ENCODE measurements at places on chromosomes 1 and 21. TPM values are rescaled to one million over a fixed set of nuclear protein-coding genes. Genes with fewer than 3 reads are reported as not detected.

DNA sequence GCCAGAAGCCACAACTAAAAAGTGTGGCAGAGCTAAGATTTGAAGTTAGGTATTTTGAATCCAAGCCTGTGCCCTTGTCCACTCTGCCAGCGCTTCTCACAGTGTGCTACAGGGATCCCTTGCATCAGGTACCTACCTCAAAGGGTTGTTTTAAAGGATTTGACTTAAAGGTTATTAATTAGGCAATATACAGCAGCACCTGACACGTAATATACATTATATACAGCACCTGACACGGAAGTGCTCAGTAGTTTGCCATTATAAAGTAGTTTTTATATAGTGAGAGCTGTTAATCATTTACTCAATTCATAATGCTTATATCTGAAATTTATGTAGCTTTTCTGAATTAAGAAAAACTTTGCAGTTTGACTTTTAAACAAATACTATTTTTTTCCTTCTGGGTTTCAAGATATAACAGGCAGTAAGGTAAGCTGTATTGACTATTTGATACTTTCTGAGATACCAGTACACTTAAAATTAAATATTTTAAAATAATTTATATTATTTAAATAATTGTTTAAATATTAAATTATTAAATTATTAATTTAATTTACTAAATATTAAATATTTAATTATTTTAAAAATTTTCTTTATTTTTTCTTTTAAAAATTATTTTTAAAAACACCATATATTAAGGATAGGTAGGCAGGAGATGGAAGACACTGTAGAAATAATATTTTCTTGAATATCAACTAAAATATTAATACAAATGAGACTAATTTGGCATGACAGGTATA, 33.3 kb downstream of the TSNAX start:
- H3K36me3 ChIP-seq = peaks cover 24% of the 10 kb centered on the region
- no peaks in the 10 kb centered on the region for H3K27me3 ChIP-seq
- no peak overlapping the region for H3K27ac ChIP-seq
- DNase-seq = no peak

DNA sequence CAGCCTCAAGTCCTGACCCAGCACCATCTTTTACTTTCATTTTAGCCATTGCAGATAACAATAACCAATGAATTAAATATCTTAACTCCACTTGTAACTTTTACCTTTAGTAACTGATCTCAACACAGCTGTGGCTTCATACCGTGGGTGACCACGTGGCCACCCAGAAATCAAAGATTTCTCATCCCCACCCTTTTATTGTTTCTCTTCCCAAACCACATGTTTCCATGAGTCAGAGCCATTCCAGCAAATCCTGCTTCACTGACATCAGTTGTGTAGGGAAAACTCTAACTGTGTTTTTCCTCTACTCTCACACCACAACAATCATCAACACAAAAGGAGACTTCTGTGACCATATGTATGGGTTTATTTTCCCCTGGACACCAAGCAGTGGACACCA, 25.1 kb upstream of the BRDT start:
- H3K4me3 ChIP-seq = no peak overlapping the region
- peaks cover 10% of the 10 kb centered on the region for H3K27me3 ChIP-seq
- H3K27ac ChIP-seq = peak overlapping the region; percentile 6
- DNase-seq = no peak

GRCh38 chr1:62309906-62310305, 9.3 kb downstream of the KANK4 start:
- no peaks in the 10 kb centered on the region for H3K36me3 ChIP-seq
- no peak overlapping the region for H3K27ac ChIP-seq
- H3K27me3 ChIP-seq = peaks cover 6% of the 10 kb centered on the region
- no peaks in the 10 kb centered on the region for H3K4me1 ChIP-seq
- H3K4me3 ChIP-seq = no peak overlapping the region

GRCh38 chr21:14308234-14308633, 74.7 kb downstream of the HSPA13 start:
- H3K4me3 ChIP-seq = no peak overlapping the region
- H3K27me3 ChIP-seq = peaks cover 5% of the 10 kb centered on the region
- H3K36me3 ChIP-seq = no peaks in the 10 kb centered on the region
- no peaks in the 10 kb centered on the region for H3K4me1 ChIP-seq
- H3K27ac ChIP-seq = no peak overlapping the region

DNA sequence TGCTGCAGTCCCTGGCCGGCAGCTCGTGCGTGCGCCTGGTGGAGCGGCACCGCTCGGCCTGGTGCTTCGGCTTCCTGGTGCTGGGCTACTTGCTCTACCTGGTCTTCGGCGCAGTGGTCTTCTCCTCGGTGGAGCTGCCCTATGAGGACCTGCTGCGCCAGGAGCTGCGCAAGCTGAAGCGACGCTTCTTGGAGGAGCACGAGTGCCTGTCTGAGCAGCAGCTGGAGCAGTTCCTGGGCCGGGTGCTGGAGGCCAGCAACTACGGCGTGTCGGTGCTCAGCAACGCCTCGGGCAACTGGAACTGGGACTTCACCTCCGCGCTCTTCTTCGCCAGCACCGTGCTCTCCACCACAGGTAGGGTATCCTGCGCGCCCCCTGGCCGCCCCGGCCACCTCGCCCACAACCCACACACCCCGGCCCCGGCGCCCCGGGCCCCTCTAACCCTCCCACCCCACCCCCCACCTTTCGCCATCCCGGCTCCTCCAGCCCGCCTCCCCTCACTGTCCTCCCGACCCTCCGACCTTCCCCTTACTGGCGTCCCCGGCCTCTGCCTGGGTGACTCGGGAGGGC, 352 bp downstream of the KCNK1 start:
- peaks cover 65% of the 10 kb centered on the region for H3K27me3 ChIP-seq
- peaks cover 8% of the 10 kb centered on the region for H3K4me1 ChIP-seq
- no peaks in the 10 kb centered on the region for H3K36me3 ChIP-seq

Gene LAPTM5
- total RNA-seq = 178 TPM

DNA sequence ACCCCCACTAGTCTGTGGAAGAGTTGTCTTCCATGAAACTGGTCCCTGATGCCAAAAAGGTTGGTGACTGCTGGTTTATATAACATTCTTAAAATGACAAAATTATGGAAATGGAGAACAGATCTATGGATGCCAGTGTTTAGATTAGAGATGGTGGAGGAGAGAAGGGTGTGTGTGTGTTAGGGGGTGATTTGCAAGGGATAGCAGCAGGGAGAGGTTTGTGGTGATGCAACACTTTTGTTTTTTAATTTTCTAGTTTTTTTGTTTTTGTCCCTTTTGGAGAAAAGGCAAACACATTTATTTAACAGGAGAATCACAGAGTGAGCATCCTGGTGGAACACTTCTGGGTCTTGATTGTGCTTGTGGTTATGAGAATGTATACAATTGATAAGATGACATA, 143.8 kb downstream of the RPS6KC1 start:
- H3K4me1 ChIP-seq = peaks cover 3% of the 10 kb centered on the region
- no peak overlapping the region for H3K4me3 ChIP-seq
- H3K27ac ChIP-seq = no peak overlapping the region
- H3K27me3 ChIP-seq = no peaks in the 10 kb centered on the region
- DNase-seq = no peak

DNA sequence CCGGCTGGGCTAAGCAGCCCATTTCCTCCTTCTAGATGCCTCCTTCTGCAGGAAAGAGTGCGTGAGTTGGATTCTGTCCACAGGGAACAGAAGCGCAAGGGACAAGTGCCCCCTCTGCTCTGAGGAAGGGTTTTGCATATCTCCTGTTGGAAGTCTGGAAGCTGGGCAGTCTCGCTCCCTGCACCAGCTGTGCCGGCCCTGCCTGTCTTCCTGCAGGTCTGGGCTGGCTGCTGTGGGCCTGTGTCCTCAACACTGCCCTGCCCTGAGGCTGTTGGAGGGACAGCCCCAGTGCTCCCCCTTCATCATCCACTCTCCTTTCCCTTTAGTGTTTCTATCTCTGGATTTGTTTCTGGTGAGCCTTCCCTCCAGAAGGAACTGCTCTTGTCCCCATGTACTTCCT, 21.8 kb downstream of the ADARB1 start:
- no peak overlapping the region for H3K4me3 ChIP-seq
- no peak overlapping the region for H3K27ac ChIP-seq
- no peaks in the 10 kb centered on the region for H3K36me3 ChIP-seq
- DNase-seq = no peak
- H3K27me3 ChIP-seq = no peaks in the 10 kb centered on the region

Gene PSMA5
- total RNA-seq = 262 TPM

DNA sequence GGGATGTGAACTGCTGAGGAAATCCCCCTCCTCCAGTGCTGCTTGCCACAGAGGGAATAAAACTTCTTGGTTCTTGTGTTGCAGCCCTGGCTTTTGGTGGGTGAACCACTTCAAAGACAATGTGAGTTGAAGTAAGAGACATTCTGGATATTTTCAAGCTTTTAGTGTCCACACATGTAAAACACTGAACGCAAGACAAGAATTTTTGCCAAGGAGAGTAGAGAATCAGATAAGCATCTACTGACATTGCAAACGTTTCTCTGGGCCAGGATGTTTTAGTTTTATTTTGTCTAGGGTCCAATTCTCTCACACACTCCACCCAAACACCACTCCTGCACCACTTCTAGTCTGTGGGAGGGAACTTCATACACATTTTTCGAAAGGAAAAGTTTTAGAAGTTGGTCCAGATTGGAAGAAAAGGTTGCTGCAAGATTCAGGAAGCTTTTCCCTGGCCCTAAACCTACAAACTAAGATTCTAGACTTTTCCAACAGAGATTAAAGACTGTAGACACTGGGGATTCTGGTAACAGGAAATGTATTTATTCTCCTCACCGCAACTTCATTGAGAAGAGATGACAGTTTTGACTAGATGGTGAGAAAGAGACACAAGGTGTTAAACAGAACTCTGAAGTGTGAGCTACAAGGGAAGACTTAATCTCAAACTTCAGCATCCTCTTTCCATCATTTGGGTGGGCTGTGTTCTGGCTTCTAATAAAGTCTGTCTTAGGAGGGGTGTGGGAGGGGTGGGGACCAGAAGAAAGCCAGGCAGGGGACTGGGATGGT, 16.1 kb downstream of the FASLG start:
- peaks cover 22% of the 10 kb centered on the region for H3K36me3 ChIP-seq
- peak overlapping the region; percentile 87 for H3K27ac ChIP-seq
- no peaks in the 10 kb centered on the region for H3K27me3 ChIP-seq

GRCh38 chr1:232473324-232473723, 156.6 kb downstream of the SIPA1L2 start:
- no peak overlapping the region for H3K27ac ChIP-seq
- H3K27me3 ChIP-seq = peaks cover 5% of the 10 kb centered on the region
- H3K4me1 ChIP-seq = peaks cover 8% of the 10 kb centered on the region

DNA sequence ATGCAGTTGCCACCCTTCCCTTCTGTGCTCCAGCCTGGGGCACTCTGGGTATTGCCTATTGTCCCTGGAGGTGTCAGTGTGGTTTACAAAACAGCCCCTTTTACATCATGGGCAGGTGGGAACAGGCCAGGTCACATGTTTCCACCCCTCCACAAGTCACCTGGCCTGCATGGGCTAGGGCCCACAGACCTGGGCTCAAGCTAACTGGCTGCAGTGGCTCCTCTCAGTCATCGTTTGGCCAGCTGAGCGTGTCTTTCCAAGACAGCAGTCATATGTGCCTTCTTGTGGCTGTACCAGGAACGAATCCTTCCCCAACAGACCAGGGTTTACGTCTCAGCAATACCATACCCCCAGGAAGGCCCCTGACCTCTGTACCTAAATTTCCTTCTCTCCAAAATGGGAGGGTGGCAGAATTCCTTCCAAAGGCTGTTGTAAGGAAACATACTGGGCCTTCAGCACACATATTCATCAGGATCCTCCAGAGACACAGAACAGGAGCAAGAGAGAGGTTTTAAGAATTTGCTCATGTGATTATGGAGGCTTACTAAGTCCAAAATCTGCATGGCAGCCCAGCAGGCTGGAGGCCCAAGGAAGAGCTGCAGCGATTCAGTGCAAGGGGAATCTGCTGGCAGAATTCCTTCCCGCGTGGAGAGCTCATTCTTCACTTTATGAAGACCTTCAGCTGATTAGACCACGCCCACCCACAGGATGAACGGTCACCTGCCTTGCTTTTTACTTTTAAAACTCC, 10.6 kb upstream of the TAS1R2 start:
- H3K4me3 ChIP-seq = no peak overlapping the region
- peak overlapping the region; percentile 45 for H3K27ac ChIP-seq
- peaks cover 2% of the 10 kb centered on the region for H3K27me3 ChIP-seq

Gene RNU1-1
- 2,189 TPM for total RNA-seq

GRCh38 chr1:2977886-2978611, 43.2 kb upstream of the ACTRT2 start:
- H3K27me3 ChIP-seq = no peaks in the 10 kb centered on the region
- H3K4me1 ChIP-seq = no peaks in the 10 kb centered on the region
- no peaks in the 10 kb centered on the region for H3K36me3 ChIP-seq
- no peak for DNase-seq
- no peak overlapping the region for H3K27ac ChIP-seq
- no peak overlapping the region for H3K4me3 ChIP-seq

DNA sequence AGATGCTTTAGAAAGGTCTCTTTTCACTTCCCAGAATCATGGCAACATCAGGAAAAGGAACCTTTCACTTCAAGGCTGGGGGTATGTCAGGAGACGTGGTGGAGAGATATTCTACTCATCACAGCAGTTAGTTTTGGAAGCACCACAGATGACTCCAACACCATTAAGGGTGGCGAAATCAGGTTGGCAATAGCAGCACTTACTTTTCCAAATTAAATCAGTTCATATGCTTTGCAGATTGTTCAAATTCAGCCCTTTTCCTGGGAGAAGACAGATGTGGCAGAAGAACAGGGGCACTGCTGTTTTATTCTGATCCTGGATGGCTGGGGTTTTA, 79.0 kb downstream of the RUNX1 start:
- H3K4me1 ChIP-seq = peaks cover 86% of the 10 kb centered on the region
- H3K36me3 ChIP-seq = peaks cover 46% of the 10 kb centered on the region
- H3K4me3 ChIP-seq = peak overlapping the region; percentile 79
- H3K27ac ChIP-seq = peak overlapping the region; percentile 96
- peaks cover 12% of the 10 kb centered on the region for H3K27me3 ChIP-seq
- no peak for DNase-seq

Gene KCNC4
- 19.5 TPM for total RNA-seq

Gene PDC
- total RNA-seq = not detected

Gene ST6GALNAC5
- not detected for total RNA-seq

- H3K27ac ChIP-seq = no peak overlapping the region
- H3K4me3 ChIP-seq = no peak overlapping the region
- H3K36me3 ChIP-seq = peaks cover 7% of the 10 kb centered on the region
These were observed 25.5 kb upstream of the IL10 start for GRCh38 chr1:206797534-206798383.

- H3K27ac ChIP-seq = no peak overlapping the region
- H3K4me1 ChIP-seq = no peaks in the 10 kb centered on the region
- H3K4me3 ChIP-seq = no peak overlapping the region
- H3K36me3 ChIP-seq = no peaks in the 10 kb centered on the region
These were observed 35.9 kb downstream of the KCNA2 start for GRCh38 chr1:110570307-110570706.

GRCh38 chr1:32876341-32877210, 5.9 kb upstream of the FNDC5 start:
- no peaks in the 10 kb centered on the region for H3K4me1 ChIP-seq
- no peak overlapping the region for H3K27ac ChIP-seq
- H3K36me3 ChIP-seq = no peaks in the 10 kb centered on the region
- DNase-seq = peak; percentile 92

DNA sequence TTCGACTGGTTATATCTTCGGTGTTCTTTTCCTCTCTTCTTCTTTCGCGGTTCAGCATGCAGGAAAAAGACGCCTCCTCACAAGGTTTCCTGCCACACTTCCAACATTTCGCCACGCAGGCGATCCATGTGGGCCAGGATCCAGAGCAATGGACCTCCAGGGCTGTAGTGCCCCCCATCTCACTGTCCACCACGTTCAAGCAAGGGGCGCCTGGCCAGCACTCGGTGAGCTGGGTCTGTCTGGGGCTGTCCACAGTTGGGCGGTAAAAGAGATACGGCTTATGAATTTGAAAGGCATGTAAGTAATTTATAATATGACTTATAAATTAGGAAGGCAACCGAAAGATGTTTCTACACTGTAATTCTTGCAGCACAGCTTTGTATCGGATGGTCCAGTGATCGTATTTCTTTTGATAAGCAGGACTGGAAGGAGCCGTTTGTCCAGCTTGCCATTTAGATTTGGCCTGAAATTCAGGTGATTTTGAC, 334 bp downstream of the CTH start:
- H3K27ac ChIP-seq = peak overlapping the region; percentile 90
- no peak for DNase-seq
- H3K27me3 ChIP-seq = peaks cover 3% of the 10 kb centered on the region
- H3K36me3 ChIP-seq = no peaks in the 10 kb centered on the region
